SW 1271 (cell line): ENCODE measurements at places on chromosomes 5 and 9.

DNA sequence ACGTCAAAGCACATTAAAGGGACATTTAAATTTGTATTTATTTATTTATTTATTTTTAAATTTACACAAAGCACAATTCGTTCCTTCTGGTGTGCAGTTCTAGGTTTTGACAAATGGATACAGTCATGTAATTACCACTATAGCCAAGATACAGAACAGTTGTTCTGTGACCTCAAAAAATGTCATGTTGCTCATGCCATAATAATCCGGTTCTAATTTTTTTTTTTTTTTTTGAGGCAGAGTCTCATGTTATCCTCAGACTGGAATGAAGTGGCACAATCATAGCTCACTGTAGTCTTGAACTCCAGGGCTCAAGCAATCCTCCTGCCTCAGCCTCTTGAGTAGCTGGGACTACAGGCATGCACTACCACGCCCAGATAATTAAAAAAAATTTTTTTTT is 7.8 kb downstream of the IGFBPL1 start:
- DNase-seq = no peak

DNA sequence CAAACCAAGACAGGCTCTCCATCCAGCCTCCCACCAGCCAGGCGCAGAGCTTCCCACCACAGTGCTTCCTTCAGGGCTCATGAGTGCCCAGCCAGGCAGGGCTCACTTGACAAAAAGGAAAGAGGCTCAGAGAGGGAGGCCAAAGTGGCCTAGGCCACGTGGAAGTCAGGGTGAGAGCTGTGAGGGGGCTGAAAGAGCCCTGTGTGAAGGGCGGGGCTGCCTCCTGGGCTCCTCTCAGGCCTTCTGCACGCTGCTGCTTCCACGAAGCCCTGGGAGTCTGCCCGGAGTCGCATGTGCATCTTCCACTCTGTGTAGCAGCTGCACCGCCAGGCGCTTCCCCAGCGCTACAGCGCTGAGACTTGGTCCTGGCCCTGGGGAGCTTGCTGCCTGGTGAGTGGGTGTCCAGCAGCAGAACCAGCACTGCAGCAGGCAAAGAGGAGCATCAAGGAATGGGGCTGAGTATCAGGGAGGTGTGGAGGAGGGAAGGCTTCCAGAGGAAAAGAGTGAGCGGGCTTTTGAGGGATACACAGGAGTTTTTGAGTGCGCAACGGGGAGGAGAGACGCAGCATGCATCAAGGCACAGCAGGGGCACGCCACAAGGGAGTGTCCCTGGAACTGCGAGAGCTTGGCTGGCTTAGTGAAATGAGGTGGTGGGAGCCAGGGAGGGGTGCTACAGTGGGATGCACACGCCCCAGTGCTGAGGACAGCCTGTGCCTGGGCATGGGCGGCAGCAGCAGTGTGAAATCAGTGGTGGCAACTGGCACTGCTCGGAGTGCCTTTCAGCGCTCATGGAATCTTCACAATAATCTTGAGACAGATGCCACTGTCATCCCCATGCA is 178.0 kb downstream of the GAPVD1 start:
- DNase-seq = no peak

GRCh38 chr5:2251751-2252150 is 369.0 kb upstream of the IRX4 start:
- no peak for DNase-seq

- DNase-seq = no peak
Observed at GRCh38 chr9:30851600-30851999, 1532.8 kb upstream of the ACO1 start.

DNA sequence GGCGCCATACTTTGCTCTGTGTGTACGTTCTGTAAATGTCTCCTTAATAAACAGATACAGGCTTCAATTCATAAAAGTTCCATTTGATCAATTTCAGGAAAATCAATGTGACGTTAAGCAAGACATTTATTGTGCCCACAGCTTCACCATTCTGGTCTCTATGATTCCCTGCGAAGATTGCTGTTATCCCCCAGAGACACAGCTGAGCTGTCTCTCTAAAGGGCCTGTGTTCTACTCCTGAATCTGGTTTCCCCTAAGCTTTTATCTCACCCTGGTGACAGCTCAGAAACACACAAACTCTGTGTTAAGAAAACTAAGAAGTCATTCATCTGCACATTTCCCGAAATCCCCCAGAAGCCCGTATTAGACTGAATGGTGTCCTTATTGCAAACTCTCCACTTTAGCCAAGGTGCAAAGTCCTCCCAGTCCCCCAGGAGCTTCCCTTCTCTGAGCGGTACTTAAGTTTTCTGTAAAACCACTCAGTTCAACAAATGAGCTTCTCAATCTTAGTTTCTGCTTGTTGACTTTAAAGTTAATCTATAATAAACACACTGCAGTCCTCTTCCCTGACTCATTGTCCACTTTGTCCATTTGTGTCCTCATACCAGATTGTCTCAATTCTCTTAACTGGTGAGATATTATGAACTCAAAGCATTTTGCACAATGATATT is 1.4 kb upstream of the C5orf15 start:
- no peak for DNase-seq

- no peak for DNase-seq
Observed at GRCh38 chr5:133319905-133320520, 268.2 kb downstream of the HSPA4 start.

GRCh38 chr9:92328225-92328624 is 2.5 kb downstream of the CENPP start:
- no peak for DNase-seq
